ENCODE measurements at places on chromosomes 1 and 21.

GRCh38 chr21:27564684-27565301, 597.9 kb upstream of the ADAMTS5 start:
- peak; percentile 17 for DNase-seq

- DNase-seq: no peak
Measured at GRCh38 chr1:213179784-213180183, 128.7 kb downstream of the RPS6KC1 start.

DNA sequence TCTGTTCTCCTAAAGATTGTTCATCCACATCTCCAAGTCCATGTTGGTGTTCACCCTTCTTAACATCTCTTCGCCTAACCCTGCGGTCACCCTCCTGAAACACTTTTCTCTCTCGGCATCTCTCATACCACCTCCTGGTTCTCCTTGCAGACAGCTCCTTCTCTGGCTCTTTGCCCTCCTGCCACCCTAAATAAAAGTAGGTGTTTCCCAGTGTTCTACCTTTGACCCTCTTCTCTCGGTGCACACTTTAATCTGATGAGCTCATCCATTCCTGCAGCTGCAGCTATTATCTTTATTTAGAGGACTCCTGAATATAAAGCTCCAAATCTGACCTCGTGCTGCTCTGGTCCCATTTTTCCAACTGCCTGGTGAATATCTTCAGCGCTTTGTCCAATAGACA, 126.9 kb downstream of the TMEM53 start:
- DNase-seq: no peak

DNA sequence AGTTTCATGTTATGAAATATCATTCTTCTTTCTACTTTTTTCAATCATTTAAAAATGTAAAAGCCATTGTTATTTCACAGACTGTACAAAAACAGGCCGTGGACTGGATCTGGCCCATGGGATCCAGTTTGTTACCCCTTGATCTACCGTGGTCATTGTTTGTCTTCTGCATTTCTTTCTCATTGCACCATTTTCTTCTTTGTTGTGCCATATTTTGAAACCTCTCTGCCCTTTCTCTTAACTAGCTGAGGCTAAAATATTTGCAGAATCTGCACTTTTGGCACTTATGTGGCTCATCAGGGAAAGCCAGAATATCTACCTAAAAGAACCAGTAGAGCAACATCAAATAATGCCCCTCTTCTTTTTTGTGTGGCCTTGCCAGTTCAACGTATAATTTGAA, 50.5 kb downstream of the DNAJC6 start:
- no peak for DNase-seq

GRCh38 chr1:64748222-64748621, 3.3 kb downstream of the RAVER2 start:
- DNase-seq: no peak

- DNase-seq: no peak
Measured at GRCh38 chr1:195789321-195789720, 818.9 kb downstream of the KCNT2 start.

- no peak for DNase-seq
Measured at GRCh38 chr1:165355977-165356811, at the start of gene LMX1A. Gene LMX1A, minus strand, starts transcription at chr1:165356715. Its CDS starts 1,156 bp downstream, at chr1:165355559.

- DNase-seq: peak; percentile 60
Measured at GRCh38 chr1:6599141-6599975, 3.3 kb downstream of the KLHL21 start.

- DNase-seq: no peak
Measured at GRCh38 chr1:62905309-62905708, 121.4 kb downstream of the ATG4C start.

DNA sequence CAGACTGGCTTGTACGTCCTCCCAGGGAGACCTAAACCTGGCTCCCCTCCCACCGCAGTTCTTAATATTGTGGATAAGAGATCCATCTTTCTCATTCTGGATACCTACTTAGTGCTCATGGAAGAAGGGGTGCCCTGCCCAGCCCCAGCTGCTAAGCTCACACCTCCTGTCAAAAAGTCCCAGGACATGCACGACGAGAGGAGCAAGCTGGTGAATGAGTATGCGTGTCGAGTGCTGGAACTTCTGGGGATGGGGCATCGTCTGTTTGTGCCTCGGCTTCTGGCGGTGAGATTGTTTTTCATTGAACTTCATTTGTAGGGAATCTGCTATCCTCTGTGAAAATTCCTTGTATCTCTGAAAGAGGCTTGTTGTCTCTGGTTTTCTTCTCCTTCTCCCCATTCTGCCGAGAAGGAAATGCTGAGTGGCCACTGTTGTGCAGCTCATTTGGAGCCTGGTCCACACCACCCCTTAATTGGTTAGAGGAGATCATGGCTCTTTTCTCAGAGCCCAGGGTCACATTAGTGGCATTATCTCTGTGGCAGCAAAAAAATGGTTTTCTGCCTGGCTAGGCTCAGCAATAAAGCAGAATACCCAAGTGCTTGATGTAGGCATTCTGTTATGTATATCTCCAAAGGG, 199.4 kb upstream of the CACYBP start:
- DNase-seq: no peak

DNA sequence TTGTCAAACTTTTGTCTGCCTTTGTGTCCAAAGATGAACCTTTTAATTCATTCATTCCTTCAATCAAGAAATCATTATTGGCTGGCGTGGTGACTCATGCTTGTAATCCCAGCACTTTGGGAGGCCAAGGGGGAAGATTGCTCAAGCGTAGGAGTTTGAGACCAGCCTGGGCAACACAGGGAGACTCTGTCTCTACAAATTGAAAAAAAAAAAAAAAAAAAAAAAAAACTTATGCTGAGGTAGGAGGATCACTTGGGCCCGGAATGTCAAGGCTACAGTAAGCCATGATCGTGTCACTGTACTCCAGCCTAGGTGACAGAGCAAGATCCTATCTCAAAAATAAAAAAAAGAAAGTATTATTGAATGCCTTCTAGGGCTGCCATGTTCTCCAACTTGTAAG, 51.3 kb upstream of the CXADR start:
- DNase-seq: no peak

GRCh38 chr1:53413175-53414001, 45.8 kb upstream of the DMRTB1 start:
- DNase-seq: peak; percentile 93

GRCh38 chr1:64043288-64043687, 160.1 kb upstream of the UBE2U start:
- no peak for DNase-seq

- DNase-seq: peak; percentile 55
Measured at GRCh38 chr21:33036430-33037162, 10.9 kb downstream of the OLIG2 start.

GRCh38 chr1:207923561-207923960, 12.6 kb upstream of the CD34 start:
- DNase-seq: no peak

- DNase-seq: no peak
Measured at GRCh38 chr1:56227886-56228285, 351.5 kb downstream of the PLPP3 start.

DNA sequence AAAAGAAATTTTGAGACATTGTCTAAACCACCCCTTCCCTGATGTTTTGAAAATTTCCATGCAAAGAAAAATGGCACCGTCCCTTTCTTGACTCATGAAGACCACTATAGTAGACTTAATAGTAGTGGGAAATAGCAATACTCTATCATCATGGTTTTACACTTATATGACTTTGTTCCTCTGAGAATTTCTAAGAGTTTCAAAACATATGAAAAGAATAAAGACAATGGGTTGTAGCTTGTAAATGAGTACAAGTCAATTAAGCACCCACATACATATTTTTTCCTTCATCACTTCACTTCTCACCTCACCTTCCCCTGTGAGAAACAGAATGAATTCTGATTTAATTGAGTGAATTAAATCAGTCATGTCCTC, 151.7 kb downstream of the LYPLAL1 start:
- DNase-seq: no peak

GRCh38 chr21:46109313-46110221, 11.7 kb downstream of the COL6A2 start:
- no peak for DNase-seq

GRCh38 chr21:39788383-39788782, 43.4 kb downstream of the IGSF5 start:
- DNase-seq: no peak

DNA sequence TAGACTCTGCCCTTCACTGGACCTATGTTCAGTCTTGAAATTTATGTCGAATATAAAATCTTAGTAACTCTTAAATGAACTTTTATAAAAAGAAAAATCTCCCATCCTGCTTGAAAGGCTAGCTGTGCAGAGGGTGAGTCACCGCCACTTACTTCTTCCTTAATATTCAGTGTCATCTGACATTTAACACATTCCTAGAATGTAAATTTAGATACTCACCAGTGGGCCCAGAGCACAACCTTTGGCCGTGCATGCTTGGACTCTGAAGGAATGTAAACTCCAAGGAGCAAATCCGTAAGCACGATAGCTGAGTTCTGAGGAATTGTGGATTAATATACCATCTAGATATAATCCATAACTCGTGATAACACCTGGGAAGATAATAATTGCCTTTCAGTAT, 403.3 kb downstream of the KCTD3 start:
- no peak for DNase-seq

DNA sequence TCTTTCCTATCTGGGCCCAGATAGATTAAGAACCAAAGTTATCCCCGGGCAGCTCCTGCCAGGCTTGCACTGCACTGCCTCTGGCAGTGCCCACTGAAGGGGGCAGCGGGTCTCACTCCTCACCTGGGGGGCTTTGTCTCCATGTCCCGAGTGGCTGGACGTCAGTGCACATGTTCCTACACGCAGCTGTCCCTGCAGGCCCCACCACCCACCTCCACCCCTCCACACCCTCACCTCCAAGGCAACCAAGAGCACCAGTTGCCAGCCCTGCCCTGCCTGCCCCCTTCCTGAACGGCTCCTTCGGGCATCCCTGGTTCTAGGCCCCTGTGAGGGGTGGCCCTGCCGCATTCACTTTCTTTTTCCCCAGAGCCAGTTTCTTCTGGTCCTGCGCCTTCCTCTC, 147.2 kb downstream of the PEX14 start:
- DNase-seq: no peak

DNA sequence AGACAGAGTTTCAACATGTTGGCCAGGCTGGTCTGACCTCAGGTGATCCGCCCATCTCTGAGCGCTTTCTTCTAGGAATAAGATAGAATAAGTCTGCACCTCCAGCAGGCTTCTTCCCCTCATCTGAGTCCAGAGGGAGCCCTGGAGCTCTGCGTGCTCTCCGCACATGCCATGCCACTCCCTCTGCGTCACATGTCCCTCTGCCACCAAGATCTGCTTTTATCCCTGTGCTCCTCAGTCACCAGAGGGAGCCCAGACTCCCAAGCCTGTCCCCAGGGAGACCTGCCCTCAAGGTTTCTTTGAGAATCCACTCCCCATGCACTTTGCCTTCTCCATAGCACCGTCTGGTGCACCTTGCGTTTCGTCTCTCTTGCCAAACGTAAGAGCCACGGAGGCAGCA, 213.0 kb downstream of the CAMTA1 start:
- no peak for DNase-seq

GRCh38 chr1:218205721-218206120, 79.4 kb upstream of the RRP15 start:
- no peak for DNase-seq

GRCh38 chr1:179230251-179230650, 774 bp upstream of the ABL2 start:
- DNase-seq: no peak

DNA sequence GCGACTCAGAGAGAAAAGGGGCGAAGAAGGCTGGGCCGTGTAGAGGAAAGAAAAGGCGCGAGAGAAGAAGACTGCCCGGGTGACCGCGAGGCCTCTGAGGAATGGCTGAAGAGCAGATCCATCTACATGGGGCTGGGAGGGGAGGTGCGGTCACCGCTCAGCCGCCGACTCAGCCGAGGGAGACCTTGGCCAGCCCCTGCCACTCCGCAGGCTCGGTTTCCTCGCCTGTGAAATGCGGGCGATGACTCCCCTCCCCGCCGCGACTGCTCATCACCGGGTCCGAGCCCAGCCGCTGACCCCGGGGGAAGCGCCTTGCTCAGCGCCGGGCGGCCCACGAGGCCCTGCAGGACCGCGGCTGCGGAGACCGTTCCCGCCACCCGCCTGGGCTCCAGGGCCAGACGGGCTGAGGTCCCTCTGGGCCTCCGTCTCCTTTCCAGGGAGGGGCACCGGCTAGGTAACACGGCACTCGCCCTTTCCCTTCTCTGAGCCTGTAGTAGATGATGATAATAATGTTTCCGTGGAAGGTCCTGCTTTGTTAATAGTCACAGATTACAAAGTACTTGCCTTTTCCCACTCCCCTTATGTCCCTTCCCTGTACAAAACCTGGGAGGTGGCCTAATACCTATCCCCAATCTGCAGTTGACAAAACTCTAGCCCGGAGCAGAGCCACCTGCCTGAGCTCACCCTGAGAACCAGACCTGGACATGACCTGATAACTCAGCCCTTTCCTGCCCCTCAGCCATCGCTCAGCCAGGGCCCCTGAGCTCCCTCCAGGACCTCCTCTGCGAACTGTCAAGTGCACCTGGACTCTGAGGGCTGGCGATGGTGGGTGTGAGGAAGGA, 1.6 kb upstream of the BSND start:
- DNase-seq: no peak

DNA sequence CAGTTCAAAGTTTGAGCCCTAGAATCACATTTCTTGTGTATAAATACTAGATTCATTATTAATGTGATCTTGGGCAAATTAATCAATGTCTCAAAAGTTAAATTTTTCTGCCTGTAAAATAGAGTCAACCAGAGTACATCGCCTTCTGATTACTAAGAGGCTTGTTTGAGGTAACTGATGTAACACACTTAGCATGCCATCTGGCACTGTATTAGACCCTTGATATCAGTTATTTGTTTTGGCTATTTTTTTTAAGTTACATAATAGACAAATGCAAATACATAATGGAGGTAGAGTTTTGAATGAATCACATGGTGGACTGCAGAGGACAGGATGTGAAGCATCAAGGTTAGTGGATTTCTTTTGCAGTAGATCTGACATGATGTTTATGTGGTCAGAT, 298.4 kb downstream of the ADGRL2 start:
- DNase-seq: no peak

GRCh38 chr1:219568733-219569132, 44.2 kb downstream of the ZC3H11B start:
- no peak for DNase-seq

DNA sequence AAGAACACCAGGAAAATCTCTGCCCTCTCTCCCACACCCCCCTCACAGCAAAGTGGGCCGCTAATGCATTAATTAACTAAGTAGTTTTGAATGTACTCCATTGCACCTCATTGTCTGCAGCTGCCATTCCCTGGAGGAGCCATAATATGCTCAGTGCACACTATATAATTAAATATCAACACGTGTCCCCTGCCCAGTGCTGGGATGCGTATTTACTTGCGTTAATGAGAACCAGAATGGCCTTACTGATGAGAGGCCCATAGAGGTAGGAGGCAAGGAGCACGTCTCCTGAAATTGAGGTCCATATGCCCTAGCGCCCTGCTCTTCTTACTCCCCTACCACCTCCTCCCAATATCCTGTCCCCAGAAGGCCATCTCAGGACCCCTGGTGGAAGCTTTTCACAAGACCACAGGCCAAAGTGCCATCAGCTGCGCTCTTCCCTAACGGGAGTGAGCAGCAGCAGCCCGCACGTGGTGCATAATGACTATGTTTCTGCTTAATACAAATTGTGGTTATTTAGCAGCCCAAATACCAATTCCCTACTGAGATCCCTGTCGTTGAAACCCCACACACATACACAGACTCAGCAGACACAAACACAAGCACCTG, 76.8 kb downstream of the PLXNA2 start:
- no peak for DNase-seq
